ENCODE measurements at places on chromosomes 11 and 22.

GRCh38 chr11:128095466-128095981, 491.8 kb downstream of the ETS1 start:
- DNase-seq: no peak

GRCh38 chr11:27012234-27012921, 18.5 kb downstream of the FIBIN start:
- no peak for DNase-seq

DNA sequence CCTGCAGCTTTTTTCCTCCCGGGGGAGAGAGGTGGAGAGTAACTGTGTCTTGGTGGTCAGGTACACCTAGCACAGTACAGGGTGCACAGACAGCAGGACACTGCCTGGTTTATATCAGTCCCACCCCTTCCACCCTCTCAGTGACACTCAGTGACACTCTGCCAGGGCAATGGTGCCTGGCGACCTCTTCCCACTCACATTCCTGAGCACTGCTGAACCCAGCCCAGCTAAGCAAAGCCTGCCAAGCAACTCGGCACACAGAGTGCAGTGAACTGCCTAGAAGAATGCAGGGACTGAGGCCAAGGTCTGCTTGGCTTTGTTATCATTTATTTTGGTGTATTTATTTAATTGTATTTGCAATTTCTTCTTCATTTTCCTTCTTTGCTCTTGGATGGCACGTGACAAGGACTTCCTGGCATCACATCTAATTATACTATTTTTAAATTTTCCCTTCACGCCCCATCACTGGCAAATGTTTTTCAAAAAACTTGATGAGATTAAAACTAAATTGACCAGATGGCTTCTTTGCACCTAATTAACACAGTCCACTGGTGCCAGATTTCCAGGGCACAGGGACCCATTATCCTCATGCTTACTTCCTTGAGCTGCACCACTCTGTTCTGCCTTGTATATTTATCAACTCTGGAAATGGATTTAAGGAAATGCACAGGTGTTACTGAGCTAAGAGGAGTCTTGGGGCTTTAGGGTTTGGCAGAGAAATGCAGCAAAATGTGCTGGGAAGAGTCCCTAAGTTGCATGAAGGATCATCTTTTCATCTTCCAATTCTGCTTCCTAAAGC, 205.6 kb downstream of the ADAMTS15 start:
- DNase-seq: no peak

GRCh38 chr22:19430890-19431541, 517 bp downstream of the HIRA start:
- DNase-seq: no peak

DNA sequence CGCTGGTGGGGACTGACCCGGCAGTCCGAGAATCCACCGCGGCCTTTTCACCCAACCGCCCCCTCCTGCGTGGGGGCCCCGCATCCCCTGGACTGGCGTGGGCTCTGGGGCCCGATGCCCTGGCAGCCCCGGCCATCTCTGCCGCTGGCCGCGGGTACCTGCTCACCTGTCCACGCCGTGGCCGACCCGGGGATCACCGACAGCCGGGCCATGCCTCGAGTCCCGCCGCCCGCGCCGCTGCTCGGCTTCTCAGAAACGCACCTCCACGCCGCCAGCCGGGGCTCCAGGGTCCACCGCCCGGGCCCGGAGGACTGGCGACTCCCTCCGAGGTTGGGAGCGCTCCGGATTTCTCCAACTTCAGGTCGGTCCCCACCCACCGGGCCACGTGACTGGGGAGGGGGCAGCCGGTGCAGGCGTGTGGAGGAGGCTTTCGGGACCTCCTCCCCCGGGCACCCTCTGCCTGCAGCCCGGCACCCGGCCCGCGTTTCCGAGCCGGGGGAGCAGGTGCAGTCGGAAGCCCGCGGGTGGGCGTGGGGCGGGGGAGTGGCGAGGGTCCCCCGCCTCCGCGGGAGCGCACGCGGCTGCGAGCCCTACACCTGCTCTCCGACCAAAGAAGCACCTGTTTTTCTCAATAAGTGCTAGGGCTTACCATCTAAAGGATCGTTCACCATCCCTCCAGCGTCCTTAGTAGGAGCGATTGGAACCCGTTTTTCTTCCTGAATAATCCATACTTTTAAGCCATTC, 554 bp upstream of the NRIP3 start:
- no peak for DNase-seq

DNA sequence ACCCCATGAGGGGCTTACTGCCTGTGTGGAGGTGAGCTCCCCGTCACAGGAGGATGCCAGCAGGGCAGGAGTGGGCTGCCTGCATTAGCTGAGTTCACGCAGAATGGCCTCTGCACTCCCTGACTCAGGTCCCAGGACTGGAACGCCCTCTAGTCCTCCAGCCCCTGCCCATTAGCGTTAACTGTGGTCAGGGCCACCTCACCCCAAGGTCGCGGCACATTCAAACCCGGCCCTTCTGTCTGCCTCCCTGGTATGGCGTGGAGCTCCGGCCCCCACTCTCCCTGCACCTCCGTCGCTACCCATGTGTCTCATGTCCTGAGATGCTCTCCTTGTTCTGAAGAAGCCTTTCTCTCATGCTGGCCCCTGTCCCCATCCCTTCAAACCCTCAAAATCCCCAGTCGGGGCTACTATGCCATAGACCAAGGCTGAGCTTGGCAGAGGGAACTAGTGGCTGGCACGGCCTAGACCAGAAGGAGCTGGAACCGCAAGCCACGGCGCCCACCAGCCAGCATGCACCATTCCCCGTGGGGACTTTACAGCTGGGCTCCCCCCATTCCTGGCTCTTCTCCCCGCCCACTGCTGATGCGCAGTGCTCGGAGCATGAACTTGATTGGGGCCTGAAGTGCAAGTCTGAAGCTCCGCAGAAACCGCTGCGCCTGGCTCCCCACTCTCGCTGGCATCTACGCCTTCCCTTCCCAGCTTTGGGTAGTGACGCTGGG, 79.5 kb upstream of the RTL6 start:
- no peak for DNase-seq

GRCh38 chr11:72776844-72777754, 16.7 kb downstream of the STARD10 start:
- no peak for DNase-seq

- DNase-seq: no peak
Measured at GRCh38 chr22:27747396-27748221, 53.9 kb downstream of the MN1 start.

- DNase-seq: no peak
Measured at GRCh38 chr11:78744949-78745348, 170.3 kb upstream of the NARS2 start.

All from GOT3 (cell line).